ENCODE measurements at places on chromosomes 1 and 21.

- no peak for DNase-seq
These were observed 1.5 kb downstream of the FPGT start for GRCh38 chr1:74199504-74199903.

DNA sequence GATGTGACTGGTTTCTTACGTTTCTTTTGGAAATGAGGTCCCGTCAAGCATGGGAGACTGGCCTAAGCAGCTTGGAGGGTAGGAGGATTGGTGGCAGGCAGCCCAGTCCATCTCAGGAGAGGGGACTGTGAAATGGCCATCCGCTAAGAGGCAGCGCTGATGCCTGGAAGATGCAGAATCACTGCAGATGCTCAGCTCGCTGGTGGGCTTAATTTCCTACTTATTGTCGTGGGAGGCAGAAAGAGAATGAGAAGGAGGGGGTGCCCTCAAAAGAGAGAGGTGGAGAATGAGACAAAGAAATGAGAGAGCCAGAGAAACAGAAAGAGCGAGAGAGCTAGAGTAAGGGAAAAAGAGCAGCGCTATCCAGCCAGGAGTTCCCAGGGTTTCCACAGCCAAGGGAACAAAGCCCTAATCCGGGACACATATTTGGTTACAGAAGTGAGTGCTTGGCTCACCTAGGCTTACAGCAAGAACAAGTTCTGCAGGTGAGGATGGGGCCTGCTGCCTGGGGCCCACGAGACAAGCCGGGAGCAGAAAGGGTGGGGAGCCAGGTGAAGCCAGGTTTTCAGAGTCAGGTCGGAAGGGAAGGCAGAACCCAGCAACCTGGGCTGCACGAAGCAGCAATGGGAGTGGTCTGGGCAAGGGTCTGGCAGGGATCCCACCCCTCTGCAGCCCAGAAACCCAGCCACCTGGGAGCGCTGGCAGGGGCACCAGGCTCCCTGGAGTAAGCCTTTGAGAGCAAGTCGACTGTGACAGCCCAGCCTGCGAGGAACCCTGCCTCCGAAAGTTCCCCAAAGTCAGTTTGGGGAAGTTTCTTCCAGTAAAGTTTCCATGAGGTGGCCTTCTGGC is 5.8 kb downstream of the ECE1 start:
- DNase-seq = no peak

- DNase-seq = no peak
These were observed 3.6 kb downstream of the CHAF1B start for GRCh38 chr21:36388835-36389234.

DNA sequence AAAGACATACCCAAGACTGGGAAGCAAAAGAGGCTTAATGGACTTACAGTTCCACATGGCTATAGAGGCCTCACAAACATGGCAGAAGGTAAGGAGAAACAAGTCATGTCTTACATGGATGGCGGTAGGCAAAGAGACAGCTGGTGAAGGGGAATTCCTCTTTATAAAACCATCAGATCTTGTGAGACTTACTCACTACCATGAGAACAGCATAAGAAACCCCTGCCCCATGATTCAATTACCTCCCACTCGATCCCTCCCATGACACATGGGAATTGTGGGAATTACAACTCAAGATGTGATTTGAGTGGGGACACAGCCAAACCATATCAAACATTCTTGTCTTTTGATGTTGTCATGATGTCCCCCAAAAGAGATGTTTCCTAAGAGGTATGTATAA is 103.3 kb downstream of the DUSP10 start:
- DNase-seq = no peak

DNA sequence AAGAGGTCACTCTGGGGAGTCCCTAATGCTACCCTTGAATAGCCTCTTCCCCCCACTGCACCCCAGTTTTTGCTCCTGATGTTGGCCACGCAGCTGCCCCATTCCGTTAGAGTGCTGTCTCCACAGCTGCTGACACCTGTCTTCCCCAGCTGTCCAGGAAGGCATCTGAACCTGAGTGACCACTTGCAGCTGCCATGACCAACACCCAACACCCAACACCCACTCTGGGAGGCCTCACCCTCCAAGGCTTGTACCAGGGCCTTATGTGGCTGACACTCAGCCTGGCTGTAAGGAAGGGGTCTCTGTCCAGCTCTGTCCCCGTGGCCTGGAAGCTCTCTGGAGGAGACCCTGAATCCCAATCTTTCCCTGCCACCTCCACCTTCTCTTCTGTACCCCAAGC is 26.7 kb upstream of the LDLRAP1 start:
- no peak for DNase-seq

- DNase-seq = no peak
These were observed 5.1 kb upstream of the GPR157 start for GRCh38 chr1:9133870-9134585.

DNA sequence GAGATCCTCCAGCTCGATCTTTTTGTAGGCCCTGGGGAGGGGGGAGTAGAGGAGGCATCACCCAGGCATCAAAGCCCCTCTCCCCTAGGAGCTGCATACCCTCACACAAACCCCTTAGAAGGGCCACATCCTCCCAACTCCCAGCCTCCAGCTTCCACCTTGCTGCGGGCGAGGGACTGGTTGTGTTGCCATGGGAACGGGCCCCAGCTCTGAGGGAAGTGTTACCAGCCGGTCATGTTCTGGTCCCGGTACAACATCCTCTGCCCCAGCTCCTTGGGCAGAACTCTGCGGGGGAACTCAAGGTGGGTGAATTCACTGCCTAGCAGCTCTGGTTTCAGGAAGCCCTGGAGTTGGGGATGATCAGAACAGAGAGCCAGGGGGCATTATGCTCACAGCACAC is 4.1 kb downstream of the PPM1J start:
- no peak for DNase-seq

- no peak for DNase-seq
These were observed 113.6 kb downstream of the FGGY start for GRCh38 chr1:59410457-59410856.

DNA sequence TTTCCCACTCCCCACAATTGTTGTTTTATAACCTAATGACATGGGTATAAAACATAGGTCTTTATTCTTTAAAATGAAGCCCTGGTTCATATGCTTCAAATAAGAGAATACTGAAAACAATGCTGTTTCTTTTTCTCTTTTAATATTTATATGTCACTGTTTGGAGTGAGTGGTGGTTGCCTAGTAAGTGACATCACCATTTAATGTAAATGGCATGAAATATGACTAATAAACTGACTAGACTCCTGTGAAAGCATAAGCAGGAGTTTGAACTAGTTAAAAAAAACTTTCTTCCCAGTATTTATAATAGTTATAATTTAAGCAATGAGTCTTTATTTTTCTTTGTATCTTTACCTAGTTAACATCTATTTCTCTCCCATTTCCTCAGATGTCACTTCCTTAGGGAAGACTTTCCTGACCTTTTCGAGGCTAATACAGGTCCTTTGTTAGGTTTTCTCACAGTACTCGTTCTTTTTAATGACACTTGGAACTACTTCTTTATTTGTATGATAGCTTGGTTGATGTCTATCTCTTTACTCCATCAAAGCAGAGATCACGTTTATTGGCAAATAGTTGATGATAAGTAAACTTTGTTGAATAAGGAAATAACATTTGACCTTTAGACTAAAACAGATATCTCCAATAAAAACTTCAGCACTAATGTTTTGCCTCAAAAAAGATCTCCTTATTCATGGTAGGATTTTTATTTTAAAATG is 105.4 kb upstream of the PDC start:
- DNase-seq = no peak

DNA sequence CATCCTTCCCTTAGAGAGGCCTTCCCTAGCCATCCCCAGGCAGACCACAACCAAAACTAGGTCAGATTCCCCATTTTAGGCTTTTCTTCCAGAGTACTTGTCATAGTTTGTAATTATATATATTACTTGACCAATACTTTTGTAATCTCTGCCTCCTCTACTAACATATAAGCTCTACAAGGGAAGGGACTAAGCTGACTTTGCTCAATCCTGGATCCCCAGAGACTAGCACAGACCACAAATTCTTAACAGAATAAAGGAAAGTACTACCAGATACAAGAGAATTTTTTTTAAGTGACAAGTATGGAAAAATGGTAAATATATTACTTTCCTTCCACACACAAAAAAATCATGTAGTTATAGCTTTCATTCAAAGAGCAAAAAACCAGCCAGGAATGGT is 2.0 kb downstream of the ZMYM6 start:
- no peak for DNase-seq

GRCh38 chr1:48681476-48682305 is 95.0 kb downstream of the BEND5 start:
- DNase-seq = no peak

- no peak for DNase-seq
These were observed 29.7 kb downstream of the TSHB start for GRCh38 chr1:115059316-115059715.

DNA sequence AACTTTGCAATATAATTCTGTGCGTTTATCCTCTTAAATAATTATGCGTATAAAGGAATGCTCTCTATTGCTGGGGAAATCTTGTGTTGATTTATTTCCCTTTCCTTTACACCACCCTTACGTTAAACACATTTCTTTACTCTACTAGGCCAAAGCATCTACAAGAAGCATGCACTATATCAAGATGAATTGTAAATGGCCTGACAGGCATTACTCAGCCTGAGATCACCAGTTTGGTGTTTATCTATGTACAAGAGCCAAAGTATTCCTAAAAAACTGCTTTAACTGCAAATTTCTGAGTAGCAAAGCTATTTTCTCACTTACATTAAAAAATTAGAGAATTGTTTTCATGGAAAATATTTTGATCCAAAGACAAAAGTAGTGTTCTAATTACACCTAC is 114.8 kb downstream of the TYW3 start:
- DNase-seq = no peak

DNA sequence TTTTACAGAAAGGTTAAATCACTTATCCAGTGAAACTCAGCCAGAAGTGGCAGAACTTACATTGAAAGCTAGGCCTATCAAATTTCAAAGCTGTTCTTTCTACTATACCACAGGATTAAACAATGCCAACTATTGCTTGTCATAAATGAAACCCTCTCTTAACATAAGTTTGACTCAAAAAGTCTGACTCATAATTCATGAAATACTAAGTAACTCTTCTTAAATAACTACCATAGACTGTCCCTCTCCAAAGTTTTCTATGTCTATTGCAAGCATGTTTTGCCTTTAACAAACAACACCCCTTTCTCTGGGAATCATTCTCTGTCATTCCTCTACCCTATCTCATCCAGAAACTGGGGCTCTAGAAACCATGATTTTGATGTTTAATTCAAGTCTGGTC is 109.5 kb upstream of the UBE2U start:
- DNase-seq = no peak

DNA sequence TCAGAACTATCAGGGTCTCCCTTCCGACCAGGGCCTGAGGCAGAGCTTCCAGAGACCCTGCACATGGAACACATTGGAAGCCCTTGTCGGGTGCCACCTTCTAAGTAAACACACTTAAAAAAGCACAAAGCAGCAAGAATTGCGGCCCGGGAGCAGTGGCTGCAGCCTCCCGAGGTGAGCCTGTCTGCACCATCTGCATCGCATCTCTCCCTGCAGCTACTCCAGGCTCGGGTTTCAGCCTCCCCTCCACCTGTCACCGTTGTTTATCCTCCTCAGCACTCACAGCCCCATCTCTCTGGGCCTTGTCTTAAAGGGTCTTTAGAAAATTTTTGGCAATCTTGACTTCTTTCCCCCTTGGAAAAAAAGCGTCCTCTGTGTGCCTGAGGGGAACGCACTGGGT is 95.1 kb upstream of the ARHGEF16 start:
- DNase-seq = no peak

GRCh38 chr1:234486858-234487840 is 8.2 kb upstream of the TARBP1 start:
- peak; percentile 5 for DNase-seq

DNA sequence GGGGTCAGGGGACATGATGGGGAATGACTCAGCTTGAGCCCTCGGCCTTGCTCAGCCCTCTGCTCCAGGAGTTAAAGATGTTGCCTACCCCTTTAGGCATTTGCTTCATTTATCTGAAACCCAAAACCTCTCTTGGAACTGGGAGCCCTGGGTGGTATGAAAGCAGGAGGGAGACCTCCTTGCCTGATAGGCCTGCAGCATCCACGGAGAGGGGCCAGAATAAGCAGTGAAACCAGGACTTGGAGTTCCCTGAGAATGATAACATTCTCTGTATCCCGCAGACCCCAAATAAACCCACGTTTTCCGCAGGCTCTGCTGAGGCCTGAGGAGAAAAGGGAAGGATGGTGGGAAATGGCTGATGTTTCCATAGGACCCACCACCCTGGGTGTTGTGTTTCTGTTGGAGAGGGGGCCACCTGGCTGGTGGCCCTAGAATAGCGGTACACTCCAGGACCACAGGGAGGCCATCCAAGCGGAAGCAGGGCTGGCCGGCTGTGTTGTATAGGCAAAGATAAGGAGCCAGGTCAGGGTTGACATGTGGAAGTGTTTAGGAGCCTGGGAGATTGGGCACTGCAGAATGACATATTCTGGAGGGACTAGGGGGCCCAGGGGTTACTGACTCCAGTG is 77.4 kb downstream of the FOXD2 start:
- DNase-seq = no peak

- DNase-seq = no peak
These were observed 82.3 kb downstream of the ADSS2 start for GRCh38 chr1:244369256-244370057.

GRCh38 chr1:2930913-2931723 is 90.1 kb upstream of the ACTRT2 start:
- DNase-seq = no peak

DNA sequence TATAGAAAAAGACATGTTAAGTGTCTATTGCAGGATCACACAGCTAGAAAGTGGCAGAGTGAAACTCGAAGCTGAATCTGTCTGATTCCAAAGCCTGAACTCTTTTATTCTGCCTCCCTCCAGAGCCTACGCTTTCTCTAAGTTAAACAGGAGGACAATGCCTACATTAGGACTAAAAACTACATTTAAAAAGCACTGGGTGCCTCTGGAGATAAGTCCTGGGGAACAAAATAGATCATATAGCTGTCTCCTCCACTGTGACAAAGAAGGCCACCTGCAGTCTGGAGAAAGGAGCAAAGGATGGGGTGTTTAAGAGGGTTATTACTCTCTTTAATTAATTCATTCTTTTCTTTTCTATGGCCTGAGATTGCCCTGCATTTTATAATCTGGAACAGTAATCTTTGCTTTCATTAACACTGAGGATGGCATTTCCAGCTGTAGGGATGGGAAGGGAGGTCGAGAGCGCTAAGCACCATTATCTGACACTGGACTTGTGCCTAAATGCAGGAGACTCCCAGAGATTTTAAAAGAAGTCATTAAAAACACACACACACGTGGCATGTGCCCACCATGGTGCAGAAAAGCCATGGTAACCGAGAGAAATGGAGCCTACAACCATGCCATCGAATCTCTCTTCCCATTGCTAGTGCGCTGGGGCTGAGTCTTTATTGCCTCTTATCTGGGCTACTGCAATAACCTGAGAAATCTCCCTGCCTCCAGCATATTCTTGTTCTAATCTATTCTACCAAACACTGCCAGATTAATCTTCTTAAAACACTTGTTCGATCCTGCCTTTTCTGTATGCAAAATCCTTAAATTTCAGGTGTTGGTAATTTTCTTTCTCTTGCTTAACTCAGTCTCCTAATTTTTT is 92.2 kb downstream of the PLXNA2 start:
- no peak for DNase-seq

- no peak for DNase-seq
These were observed 104.7 kb downstream of the NCAM2 start for GRCh38 chr21:21102896-21103295.

- no peak for DNase-seq
These were observed 30.1 kb downstream of the TNFRSF1B start for GRCh38 chr1:12196641-12197482.

GRCh38 chr1:201349092-201349491 is 28.4 kb downstream of the TNNT2 start:
- no peak for DNase-seq

GRCh38 chr21:27047658-27048314 is 80.9 kb upstream of the ADAMTS5 start:
- DNase-seq = no peak

Data from stimulated activated CD4-positive, alpha-beta T cell treated with anti-CD3 and anti-CD28 coated beads, Interleukin-4, amount 100 ng/mL, for 4 hours (primary cell).